Fibroblast of lung (primary cell): ENCODE measurements at places on chromosomes 3 and 15. TPM values are rescaled to one million over a fixed set of nuclear protein-coding genes. Genes with fewer than 3 reads are reported as not detected.
A peak's percentile ranks its signal among the peaks of the same experiment; 100 is the strongest.

DNA sequence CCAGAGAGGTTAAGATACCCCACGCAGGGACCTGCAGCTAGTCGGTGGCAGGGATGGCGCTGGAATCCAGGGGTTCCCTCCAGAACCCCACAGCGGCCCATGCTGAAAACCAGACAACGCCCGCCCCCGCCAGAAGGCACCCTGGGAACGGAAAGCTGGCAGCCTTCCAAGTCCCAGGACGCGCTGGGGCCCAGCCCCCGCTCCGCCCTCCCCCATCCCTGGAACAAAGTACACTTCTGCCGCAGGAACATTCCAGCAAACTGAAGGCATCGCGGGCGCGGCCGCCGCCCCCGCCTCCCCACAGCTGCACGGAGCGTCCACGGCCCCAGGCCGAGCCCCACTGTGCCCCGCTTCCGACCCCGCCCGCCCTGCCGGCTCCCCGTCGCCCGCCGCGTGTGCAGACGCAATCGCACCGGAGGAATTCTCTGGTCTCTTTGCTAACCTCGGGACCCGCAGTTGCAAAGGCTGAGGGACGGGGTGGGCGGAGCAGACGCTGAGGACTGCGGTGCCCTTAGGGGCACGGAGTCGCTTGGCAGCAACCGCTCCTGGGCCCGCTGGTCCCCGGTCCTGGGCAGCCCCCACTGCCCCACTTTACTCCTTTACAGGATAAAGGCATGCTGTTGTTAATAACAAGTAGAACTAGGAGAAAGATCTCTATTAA, 44.8 kb upstream of the RNU6-1 start:
- peaks cover 3% of the 10 kb centered on the region for H3K4me1 ChIP-seq
- peak overlapping the region; percentile 59 for H3K4me3 ChIP-seq
- DNase-seq = peak; percentile 64

DNA sequence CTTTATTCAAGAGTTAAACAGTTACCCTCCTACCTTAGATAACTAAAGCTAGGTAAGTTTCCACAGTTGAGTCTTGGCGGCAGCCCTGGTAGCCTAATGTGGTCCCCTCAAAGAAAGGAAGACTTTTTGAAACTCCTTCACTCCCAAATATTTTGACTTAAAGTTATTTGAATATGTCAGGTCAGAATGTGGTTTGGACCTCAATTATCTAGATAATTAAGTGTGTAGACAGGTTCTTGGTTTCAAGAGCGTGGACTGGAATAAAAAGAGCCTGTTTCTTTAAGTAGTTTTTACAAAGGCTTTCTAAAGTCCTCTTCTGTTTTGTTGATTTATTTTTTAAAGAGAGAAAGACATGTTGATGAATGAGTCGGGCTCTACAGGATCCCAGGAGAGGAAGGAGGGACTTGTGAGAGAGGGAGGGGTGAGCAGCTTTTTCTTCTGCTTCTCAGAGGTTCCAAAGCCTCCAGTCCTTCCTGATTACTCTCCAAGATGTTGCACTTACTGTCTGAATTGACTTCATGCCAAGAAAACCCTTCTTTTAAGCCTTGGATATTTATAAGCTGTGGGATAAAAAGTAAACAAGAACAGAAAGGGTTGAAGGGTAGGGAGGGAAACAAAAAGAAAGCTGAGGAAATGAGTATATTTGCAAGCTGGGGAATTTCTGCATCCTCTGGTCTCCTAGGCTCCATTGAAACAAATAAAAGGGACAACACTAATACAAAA, 457.4 kb downstream of the IGSF11 start:
- no peak overlapping the region for H3K4me3 ChIP-seq
- H3K27me3 ChIP-seq = no peaks in the 10 kb centered on the region
- no peaks in the 10 kb centered on the region for H3K4me1 ChIP-seq
- H3K27ac ChIP-seq = no peak overlapping the region

DNA sequence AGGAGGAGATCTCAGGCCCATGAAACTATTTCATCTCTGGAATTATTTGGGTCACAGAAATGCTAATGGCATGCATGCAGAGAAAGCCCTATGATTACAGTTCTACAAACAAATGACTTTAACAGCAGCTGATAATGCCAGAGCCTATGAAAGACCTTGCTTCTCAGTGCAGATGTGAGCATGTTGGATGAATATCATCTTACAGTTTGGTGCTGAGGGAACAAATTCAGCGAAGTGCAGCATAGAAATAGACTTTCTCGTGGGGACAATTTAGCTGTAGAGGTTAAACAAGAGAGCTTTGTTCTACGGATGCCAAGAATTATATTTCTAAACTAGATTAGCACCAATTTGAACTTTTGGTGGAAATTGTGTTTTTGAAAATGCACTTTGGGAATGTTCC, 27.7 kb downstream of the PTX3 start:
- H3K4me1 ChIP-seq = peaks cover 20% of the 10 kb centered on the region
- H3K4me3 ChIP-seq = no peak overlapping the region
- DNase-seq = peak; percentile 62
- H3K27me3 ChIP-seq = no peaks in the 10 kb centered on the region

Gene UBE2E2
- 79.8 and 86.8 TPM in 2 replicates for total RNA-seq

Gene GOLGA8S
- total RNA-seq = under 0.01 TPM in 1 of 2 replicates, not detected in the other
